ENCODE measurements at places on chromosomes 2 and 18. TPM values are rescaled to one million over a fixed set of nuclear protein-coding genes. Genes with fewer than 3 reads are reported as not detected.

GRCh38 chr2:20707601-20708000 lies 40.7 kb downstream of the GDF7 start:
- H3K36me3 ChIP-seq = peaks cover 12% of the 10 kb centered on the region
- no peaks in the 10 kb centered on the region for H3K27me3 ChIP-seq
- no peaks in the 10 kb centered on the region for H3K4me1 ChIP-seq
- no peak overlapping the region for H3K4me3 ChIP-seq

GRCh38 chr18:79866889-79867574 lies 69.3 kb downstream of the KCNG2 start:
- peaks cover 1% of the 10 kb centered on the region for H3K27me3 ChIP-seq
- H3K4me1 ChIP-seq = no peaks in the 10 kb centered on the region
- DNase-seq = no peak
- H3K27ac ChIP-seq = no peak overlapping the region
- H3K36me3 ChIP-seq = no peaks in the 10 kb centered on the region

- no peaks in the 10 kb centered on the region for H3K36me3 ChIP-seq
- H3K4me1 ChIP-seq = no peaks in the 10 kb centered on the region
- DNase-seq = no peak
- no peak overlapping the region for H3K4me3 ChIP-seq
- H3K27ac ChIP-seq = no peak overlapping the region
These were observed 321.6 kb downstream of the STK39 start for GRCh38 chr2:167925758-167926157.

DNA sequence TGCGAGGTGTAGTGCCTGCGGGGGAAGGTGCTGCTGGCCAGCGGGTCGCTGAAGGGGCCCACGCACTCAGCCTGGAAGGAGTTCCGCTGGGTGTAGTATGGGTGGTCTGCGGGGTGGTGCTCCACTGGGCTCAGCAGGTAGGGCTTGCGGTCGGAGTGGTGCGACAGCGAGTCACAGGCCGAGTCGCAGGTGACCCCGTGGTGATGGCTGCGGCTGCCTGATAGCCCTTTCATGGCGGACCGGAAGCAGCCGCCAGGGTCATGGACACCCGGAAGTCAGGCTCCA lies 429.8 kb downstream of the TGIF1 start:
- no peaks in the 10 kb centered on the region for H3K36me3 ChIP-seq
- no peak for DNase-seq
- H3K27me3 ChIP-seq = peaks cover 10% of the 10 kb centered on the region
- no peak overlapping the region for H3K4me3 ChIP-seq
- no peak overlapping the region for H3K27ac ChIP-seq

DNA sequence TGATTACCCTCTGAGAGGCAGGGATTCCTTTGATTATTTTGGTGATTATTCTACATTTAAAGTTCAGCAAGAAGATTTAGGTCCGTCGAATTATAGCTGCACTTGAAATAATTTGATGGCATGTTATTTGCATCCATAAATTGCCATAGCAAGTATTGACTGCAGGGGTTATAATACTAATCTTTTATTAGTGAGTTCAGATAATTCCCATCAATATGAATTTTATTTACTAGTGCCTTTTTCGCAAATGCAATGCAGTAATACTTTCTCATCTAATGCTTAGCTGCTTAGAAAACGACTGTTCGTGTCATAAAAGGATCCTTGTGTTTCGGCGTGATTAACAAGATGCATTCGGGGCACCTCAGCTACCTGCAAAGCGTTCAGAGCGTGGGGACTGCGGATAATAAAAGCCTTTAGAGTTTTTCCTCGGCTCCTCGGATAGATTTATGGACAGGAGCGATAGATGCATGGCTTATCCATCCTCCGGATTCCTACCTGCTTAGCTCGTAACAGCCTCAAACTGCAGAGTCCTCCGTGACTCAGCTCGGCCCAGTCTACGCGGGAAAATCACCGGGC lies 2.5 kb upstream of the GBX2 start:
- no peaks in the 10 kb centered on the region for H3K36me3 ChIP-seq
- H3K4me3 ChIP-seq = no peak overlapping the region
- peaks cover 2% of the 10 kb centered on the region for H3K4me1 ChIP-seq
- DNase-seq = no peak
- peaks cover 69% of the 10 kb centered on the region for H3K27me3 ChIP-seq

DNA sequence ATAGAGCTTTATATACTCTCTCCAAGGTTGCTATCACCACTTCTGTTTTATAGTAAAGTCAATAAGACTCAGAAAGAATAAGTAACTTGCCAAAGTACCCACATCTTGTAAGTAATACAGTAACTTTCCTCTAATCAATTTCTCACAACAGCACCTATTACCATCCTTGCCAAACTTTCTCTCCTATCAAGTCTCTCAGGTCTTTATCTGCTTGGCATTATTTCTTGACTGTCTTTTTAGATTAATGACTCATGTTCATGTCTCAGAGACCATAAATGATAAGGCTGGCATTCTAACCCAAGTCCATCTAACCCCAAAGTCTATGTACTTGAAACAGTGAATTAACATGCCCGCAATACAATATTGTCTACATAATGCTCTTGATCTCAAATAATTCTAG lies 618.0 kb upstream of the ZEB2 start:
- H3K27me3 ChIP-seq = no peaks in the 10 kb centered on the region
- DNase-seq = no peak
- no peaks in the 10 kb centered on the region for H3K36me3 ChIP-seq
- no peaks in the 10 kb centered on the region for H3K4me1 ChIP-seq
- H3K4me3 ChIP-seq = no peak overlapping the region
- H3K27ac ChIP-seq = no peak overlapping the region

TRIM54 gene
- total RNA-seq = not detected

PSTPIP2 gene
- total RNA-seq = 9.4 TPM

GPR39 gene
- not detected for total RNA-seq

CD28 gene
- total RNA-seq = 151 TPM

PCARE gene
- total RNA-seq = not detected

SCG2 gene
- total RNA-seq = 0.10 TPM

CENPA gene
- total RNA-seq = 53.0 TPM
